Fibroblast of skin of left quadriceps (primary cell): ENCODE measurements at places on chromosomes 11 and 22.

- DNase-seq: no peak
Observed at GRCh38 chr22:35842954-35843353, 125.3 kb downstream of the APOL5 start.

GRCh38 chr11:74182635-74183034 is 11.5 kb downstream of the PPME1 start:
- no peak for DNase-seq

DNA sequence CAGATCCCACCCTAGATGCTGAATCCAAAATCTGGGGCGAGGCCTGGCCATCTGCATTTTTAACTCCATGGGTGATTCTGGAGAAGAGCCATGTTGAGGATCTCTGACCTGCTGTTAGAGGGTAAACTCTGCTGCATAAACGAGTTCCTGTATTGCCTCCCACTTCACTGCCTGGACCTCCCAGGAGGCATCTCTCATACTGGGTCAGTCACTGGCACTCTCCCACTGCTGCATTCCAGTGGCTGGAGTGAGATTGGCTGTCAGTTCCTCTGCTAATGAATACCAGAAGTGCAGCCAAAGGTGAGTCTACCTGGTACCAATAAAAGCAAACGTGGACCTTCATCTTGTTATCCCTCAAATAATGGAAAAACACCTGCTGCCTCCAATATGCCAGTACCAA is 10.3 kb downstream of the POLDIP3 start:
- DNase-seq: no peak

DNA sequence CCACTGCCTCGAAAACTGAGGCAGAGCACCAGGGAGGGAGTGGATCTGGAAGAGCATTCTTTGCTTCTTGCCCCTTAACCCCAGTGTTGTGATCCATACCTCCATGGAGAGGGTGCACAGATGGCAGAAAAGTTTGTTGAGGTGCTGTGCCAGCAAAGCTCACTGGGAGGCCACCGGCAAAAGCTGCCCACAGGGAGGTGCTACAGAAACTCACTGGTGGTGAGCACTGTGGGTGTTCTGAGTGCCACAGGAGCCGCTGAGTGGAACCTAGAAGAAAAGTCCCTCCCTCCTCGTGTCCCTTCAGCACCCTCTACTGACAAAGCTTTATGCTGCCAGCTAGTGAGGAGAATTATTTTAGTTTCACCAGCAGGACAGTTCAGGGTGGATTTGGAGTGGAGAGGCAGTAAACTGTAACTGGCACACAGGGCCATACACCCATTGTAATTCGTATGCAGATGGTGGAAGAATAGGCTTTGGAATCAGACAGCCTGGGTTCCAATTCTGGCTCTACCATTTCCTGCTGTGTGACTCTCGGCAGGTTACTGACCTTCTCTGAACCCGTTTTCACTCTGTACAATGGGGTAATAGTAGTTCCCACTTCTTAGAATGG is 84.6 kb downstream of the SWAP70 start:
- DNase-seq: peak; percentile 59

- DNase-seq: no peak
Observed at GRCh38 chr11:8691601-8692000, 9.0 kb downstream of the RPL27A start.

DNA sequence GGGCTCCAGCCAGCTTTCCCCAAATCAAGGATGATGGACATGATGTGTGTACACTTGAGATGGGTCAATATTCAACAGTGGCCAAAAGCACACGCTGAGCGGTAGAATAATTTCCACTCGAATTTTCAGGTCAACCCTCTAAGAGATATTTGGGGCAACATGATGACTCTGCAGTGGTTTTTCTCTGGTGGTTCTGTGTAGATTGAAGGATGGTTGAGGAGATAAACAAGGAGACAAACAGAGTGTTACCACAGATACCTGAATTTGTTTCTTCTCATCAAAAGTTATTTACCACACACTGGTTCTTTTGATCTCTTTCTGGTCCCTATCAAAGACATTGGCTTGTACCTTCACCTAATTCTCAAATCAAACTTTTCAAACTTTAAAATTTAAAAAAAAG is 242.0 kb downstream of the ETS1 start:
- DNase-seq: no peak

DNA sequence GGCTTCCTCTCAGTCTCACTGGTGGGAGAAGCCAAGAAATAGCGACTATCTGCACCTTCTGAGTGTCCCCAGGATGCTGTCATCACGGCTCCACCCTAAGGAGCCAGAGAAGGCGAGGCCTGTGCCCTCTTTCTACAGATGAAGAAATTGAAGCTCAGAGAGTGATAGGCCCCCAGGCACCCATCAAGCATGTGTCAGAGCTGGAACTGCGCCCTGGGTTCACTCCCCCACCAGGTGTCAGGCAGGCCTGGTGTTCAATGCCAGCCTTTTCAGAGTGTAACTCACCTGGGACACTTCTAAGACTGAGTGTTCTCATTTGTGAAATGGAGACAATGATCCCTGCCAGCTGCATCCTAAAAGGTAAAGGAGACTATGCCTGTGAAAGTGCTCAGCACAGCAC is 127.3 kb upstream of the SEZ6L start:
- no peak for DNase-seq

DNA sequence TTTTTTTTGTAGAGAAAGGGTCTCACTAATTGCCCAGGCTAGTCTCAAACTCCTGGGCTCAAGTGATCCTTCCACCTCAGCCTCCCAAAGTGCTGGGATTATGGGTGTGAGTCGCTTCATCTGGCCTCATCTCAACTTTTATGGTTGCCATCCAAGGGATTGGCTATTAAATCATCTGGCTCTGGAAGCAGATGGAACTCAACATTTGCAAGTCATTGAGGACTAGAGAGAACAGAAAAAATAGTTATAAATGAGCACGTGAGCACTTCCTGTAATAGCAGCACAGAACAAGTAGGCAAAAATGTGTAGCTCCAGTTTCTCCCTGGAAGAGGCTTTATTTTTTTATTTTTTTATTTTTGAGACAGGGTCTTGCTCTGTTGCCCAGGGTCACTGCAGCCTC is 22.3 kb upstream of the PATL1 start:
- no peak for DNase-seq

DNA sequence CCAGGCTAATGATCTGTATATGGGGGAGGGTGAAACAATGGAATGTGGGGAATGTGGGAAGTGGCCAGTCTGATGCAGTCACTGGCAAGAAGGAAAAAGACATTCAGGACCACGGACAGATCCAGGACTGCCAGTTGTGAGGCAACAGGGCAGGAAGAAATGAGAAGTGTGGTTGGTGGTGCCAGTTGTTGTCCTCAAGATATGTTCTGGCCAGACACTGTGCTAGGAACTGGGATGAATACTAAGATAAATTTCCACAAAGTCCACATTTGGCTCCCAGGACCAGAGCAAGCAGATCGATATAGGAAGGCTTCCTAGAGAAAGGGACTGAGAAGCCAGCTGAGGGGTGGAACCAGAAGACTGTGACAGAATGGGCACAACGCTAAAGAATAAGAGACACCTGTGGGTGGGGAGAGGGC is 6.8 kb upstream of the TPBGL start:
- DNase-seq: peak; percentile 30

GRCh38 chr11:34425360-34425759 is 13.4 kb upstream of the CAT start:
- DNase-seq: no peak

DNA sequence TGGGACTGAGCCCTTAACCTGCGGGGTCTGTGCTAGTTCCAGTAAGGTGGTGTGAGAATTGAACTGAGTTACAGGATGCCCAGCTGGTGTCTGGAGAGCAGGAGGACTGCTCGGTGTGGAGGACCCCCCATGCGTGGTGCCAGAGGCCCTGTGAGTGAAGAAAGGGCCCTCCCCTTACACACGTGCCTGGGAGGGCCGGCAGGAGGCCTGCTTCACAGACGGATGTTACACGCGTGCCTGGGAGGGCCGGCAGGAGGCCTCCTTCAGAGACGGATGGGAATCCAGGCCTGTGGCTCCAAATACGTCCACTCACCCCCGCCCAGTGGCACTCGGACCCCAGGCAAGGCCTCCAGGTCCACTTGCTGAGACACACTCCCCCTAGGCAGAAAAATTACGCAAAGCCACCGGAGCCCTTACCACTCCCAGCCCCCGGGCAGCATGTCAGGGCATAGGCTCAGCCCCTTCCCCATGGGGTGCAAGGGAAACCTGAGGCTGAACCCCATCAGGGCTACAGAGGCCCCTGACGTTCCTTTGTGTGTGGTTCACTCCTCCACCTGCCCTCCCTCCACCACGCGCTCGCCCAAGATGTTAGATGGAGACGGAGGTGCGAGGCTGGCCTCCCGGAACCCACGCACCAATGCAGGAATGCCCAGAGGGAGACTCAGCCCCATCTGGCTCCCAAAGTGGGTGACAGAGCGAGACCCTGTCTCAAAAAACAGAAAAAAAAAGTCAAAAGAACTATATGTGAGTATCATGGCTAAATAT is 227.8 kb downstream of the BRD1 start:
- DNase-seq: no peak

DNA sequence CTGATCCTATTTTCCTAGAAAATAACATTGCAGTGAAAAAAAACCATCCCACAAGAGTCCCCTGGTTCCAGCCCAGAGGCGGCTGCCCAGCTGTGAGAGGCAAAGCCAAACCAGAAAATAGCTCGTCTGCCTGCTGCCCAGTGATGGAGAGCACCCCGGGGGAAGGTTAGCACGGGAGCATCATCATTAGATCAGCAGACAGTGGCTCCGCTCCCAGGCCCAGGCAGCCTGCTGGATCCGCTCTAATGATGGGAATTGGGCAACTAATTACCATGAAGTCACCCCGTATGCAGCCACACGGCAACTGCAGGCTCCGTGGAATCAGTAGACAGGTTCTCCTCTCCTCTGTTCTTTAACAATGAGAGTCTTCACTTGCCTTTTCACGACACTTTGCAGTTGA is 17.1 kb upstream of the B3GAT1 start:
- DNase-seq: no peak

- DNase-seq: no peak
Observed at GRCh38 chr11:69300120-69301060, 6.4 kb downstream of the MYEOV start.

DNA sequence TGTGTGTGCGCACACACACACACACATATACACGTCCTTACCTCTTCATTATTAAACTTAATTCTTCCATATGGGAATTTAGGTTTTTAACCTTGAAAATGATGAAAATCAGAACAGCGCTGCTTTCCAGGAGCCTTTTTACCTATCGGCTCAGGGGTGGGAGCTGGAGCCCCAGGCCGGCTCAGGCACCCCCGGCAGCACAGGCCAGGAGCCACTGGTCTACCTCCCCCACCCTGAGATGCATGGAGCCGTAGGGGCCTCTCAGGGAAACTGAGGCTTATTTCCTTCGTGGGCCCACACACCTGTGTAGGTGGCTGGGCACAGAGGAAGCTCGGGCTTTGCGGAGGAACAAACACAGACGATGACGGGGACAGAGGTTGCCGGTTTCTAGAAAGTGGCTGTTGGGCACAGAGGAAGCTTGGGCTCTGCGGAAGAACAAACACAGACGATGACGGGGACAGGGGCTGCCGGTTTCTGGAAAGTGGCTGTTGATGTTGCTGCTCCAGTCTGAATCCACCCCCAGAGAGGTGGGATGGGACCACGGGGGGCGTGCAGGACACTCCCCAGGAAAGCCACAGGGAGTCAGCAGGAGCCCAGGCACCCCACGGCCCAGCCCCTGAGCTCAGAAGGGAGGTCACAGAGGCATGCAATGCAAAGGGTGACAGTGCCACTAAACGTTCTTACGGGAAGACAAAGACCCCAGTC is 149.4 kb downstream of the BRD1 start:
- no peak for DNase-seq
